Activated CD8-positive, alpha-beta T cell treated with anti-CD3 and anti-CD28 coated beads, Interleukin-2, amount 10 ng/mL, durations not matched to agents 7 days and 5 days (primary cell): ENCODE measurements at places on chromosomes 13 and 19. TPM values are rescaled to one million over a fixed set of nuclear protein-coding genes. Genes with fewer than 3 reads are reported as not detected.

CCL25 gene
- total RNA-seq: 10.2 TPM

DNA sequence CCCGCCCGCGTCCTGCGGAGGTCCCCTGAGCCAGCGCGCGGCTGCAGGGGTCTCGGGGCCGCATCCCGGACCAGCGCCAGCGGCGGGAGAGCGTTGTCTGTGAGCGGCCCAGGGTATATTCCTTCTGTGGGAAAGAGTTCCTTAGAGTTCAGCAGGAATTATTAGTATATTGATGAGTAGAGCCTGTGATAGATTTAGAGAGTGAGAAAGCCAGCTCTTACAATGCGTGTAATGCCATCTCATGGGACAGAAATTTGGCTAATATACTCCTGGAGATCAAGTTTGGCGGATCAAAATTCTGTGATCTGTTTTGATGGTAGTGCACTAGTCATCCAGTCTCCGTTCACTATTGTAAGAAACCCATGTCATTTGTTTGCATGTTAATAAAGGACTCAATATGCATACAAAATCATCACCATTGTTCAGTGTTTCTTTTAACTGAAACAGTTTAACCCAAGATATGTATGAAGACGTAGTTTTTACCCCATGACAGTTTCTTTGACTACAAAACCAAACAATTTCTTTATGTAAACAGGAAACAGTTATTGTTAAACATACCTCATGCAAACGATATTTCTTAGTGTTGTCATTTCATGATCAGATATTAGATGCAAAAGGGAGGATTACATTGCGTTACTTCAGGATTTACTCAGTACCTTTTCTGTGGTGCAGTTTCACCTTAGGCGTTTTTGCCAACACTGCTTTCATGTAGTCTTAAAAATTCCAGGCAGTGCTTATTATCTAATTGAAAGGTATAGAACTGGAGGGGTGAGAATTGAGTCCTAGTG is 9.9 kb downstream of the TNFRSF19 start:
- no peak for DNase-seq
- H3K27ac ChIP-seq: no peak overlapping the region
- H3K27me3 ChIP-seq: peaks cover 50% of the 10 kb centered on the region
- H3K36me3 ChIP-seq: no peaks in the 10 kb centered on the region

TPGS1 gene
- 20.1 TPM for total RNA-seq

- H3K36me3 ChIP-seq: no peaks in the 10 kb centered on the region
- no peaks in the 10 kb centered on the region for H3K4me1 ChIP-seq
- H3K4me3 ChIP-seq: no peak overlapping the region
- H3K27me3 ChIP-seq: peaks cover 2% of the 10 kb centered on the region
- DNase-seq: no peak
These were observed 7.6 kb upstream of the PTBP1 start for GRCh38 chr19:789701-790060.

METTL21C gene
- total RNA-seq: not detected

APOC4 gene
- total RNA-seq: not detected

GRCh38 chr13:41383386-41383785 is 72.3 kb downstream of the NAA16 start:
- DNase-seq: no peak
- no peaks in the 10 kb centered on the region for H3K27me3 ChIP-seq
- H3K4me3 ChIP-seq: no peak overlapping the region
- no peaks in the 10 kb centered on the region for H3K4me1 ChIP-seq

DNA sequence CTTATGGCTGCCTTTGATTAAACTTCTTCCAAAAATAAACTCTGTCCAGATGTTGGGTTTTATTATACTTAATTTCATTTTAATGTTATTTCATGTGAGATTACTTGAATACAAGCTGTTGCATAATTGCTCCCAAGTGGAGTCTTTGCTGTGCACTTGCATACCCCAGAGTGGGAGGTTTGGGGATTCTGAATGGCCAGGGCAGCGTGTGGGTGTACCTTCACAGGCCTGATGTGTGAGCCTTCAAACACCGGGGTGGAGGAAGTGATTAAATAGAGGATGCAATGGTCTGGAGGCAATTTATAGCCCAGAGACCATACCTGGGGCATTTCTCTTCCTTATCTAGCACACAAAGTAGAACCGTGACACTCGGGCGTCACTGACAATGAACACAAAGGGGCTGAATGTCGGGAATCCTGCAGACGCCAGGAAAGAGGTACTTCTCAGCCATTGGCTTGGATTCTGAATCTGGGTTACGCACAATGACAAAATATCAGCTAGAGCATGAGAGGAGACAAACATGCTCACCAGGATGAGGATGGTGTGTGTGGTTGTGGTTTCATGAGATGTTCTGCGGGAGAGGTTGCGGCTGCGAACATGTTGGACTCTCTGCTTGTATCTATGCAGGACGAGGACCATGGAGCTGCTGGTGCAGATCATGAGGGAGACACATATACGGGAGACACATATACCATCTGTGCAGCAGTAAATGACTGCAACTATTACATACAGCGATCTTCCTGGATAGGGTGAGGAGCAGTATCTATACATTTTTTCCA is 7.1 kb upstream of the LILRA5 start:
- no peak overlapping the region for H3K27ac ChIP-seq
- peaks cover 6% of the 10 kb centered on the region for H3K4me1 ChIP-seq
- H3K27me3 ChIP-seq: peaks cover 23% of the 10 kb centered on the region
- DNase-seq: no peak
- no peak overlapping the region for H3K4me3 ChIP-seq
- H3K36me3 ChIP-seq: no peaks in the 10 kb centered on the region

GRCh38 chr19:21694171-21694906 is 73.0 kb downstream of the ZNF100 start:
- H3K27me3 ChIP-seq: no peaks in the 10 kb centered on the region
- H3K36me3 ChIP-seq: no peaks in the 10 kb centered on the region
- H3K4me1 ChIP-seq: no peaks in the 10 kb centered on the region
- no peak overlapping the region for H3K27ac ChIP-seq

ZNF382 gene
- total RNA-seq: 13.3 TPM

GRCh38 chr13:72530471-72530870 is 197.0 kb downstream of the MZT1 start:
- H3K36me3 ChIP-seq: no peaks in the 10 kb centered on the region
- no peak for DNase-seq
- no peaks in the 10 kb centered on the region for H3K27me3 ChIP-seq
- no peak overlapping the region for H3K27ac ChIP-seq
- no peaks in the 10 kb centered on the region for H3K4me1 ChIP-seq

- peaks cover 7% of the 10 kb centered on the region for H3K27me3 ChIP-seq
- H3K4me3 ChIP-seq: no peak overlapping the region
- H3K4me1 ChIP-seq: no peaks in the 10 kb centered on the region
- no peak for DNase-seq
- H3K27ac ChIP-seq: no peak overlapping the region
These were observed 181.0 kb upstream of the GPR12 start for GRCh38 chr13:26941345-26942174.

OR10H1 gene
- not detected for total RNA-seq

DNA sequence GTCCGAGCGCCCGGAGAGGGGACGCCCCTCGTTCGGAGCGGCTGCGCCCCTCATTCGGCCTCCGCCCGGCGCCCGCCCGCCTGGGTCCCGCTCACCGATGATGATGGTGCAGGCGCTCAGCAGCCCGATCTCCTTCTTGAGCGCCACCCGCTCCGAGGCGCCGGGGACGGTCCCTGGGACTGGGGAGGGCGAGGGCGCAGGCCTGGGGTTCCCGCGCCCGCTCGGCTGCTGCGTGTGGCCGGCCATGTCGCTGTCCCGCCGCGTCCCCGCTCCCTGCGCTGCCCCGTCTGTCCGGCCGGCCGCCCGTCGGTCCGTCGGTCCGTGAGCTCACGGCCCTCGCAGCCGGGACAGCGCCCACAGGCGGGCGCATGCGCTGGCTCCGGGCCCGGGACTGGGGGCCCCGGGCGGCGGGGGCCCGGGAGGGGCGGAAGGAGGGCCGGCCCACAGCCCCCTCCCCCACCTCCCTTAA is at the start of gene SLC7A10:
Gene SLC7A10 (minus strand): TSS at position 393 of the 469 bp plus-strand sequence. CDS start 147 bp downstream, at position 246.
- peaks cover 12% of the 10 kb centered on the region for H3K36me3 ChIP-seq
- no peak for DNase-seq
- H3K27ac ChIP-seq: no peak within 1 kb of the TSS
- no peak within 1 kb of the TSS for H3K4me3 ChIP-seq
